Common myeloid progenitor, CD34-positive (primary cell): ENCODE measurements at places on chromosomes 7 and 10.

GRCh38 chr10:97701438-97702069, 12.0 kb upstream of the MARVELD1 start:
- DNase-seq = peak; percentile 74

DNA sequence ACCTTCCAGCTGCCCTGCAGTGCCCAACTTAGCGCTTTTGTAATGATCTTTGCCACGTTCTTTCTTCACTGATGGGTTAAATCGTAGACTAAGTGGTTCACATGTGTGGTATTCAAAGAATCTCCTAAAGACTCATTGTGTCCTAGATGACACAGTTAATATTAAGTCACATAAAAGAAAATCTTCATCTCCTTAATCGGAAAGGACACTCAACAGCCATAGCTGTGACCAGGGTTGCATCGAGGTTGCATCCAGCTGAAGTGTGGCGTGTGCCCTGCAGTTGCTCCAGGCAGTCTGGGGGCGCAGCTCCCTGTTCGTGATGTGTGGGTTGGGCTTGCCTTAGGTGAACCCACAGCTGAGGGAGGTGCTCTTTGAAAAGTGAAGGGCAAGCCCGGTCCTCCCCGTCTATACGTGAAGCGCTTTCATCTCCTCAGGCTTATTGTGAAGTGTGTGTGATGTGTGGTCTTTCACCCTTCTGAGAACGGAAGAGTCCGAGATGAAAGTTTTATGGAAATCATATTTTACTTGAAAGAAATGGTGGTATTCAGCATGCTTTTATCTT, 122.7 kb downstream of the TRRAP start:
- no peak for DNase-seq

DNA sequence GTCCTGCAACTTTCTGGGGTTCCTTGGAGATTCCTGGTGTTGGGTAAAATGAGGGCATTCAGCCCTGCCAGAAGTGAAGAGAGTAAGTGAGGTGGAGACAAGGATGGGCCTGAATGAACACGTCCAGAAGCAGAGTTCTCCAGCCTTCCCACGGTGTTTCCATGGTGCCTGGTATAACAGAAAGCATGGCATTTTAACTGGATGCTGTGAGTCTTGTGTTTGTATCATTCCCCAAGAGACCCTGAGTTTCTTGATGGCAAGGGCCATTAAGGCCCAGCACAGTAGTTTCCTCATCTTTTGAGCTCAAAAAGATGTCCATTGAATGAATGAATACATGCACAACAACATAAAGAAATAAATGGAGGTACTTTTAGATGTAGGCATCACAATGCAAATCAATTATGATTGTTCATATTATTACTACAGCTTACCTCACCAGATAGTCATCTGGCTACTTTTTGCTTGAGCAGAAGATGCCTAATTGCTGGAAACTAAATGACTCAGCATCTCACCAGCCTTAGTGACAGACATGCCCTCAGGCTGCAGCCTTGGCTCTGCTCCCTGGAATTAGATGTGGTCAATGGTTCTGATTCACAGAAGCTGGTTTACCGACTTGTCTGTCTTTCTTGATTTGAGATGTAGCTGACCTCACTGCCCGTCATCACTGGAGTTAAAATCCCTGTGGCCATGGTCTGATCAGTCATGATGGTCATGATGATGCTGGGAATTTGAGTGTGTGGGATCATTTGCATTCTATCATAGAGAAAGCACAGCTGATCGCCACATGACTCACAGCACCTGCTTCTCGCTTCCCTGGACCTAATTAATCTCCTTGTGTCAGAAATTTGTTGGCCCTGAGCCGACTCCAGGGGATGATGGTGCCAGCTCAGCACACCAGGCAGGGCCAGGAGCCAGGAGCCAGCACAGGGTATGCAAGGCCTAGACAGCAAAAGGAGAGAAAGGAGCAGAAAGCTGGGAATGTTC, 83.9 kb downstream of the CXCL12 start:
- no peak for DNase-seq

DNA sequence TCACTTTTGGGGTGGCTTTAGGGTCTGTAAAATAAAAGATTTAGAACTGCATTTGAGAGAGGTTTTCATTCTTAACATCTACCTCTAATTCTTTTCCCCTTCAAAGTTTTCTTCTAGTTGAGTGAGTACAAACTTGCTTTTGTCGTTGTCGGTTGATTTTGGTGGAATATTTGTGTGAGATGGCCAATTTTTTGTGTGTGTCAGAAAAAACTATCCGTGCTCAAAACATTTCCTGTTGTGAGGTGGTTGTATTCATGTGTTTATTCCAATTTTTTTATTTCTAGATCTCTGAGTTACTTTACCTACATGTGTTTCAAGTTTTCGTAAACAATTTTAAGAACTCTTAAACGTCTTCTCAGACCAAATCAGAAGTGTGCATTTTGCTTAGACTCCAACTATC, 1.6 kb downstream of the AHR start:
- no peak for DNase-seq

GRCh38 chr7:113094517-113095249, 8.1 kb upstream of the GPR85 start:
- no peak for DNase-seq

DNA sequence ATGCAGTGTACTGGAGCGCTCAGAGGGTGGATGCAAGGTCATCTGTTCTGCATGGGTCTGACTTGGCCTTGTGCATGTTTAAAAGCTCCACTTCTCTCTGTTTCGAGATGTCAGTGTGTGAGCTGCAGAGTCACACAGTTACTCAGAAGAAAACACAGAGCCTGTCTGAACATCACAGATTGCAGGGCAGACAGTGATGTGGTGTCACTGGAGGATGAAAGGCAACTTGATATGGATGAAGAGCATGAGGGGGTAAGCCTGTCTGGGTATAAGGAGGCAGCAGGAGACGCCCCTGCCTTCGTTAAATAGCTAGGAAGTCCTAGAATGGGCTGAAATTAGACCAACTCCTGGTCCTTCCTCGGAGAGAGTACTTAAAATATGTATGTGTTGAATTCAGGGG, 67.5 kb upstream of the LRRC18 start:
- DNase-seq = no peak

GRCh38 chr7:584122-584465, 64.4 kb upstream of the PDGFA start:
- peak; percentile 78 for DNase-seq

- DNase-seq = no peak
These were observed 168.7 kb upstream of the ITGB1 start for GRCh38 chr10:33126742-33127141.

DNA sequence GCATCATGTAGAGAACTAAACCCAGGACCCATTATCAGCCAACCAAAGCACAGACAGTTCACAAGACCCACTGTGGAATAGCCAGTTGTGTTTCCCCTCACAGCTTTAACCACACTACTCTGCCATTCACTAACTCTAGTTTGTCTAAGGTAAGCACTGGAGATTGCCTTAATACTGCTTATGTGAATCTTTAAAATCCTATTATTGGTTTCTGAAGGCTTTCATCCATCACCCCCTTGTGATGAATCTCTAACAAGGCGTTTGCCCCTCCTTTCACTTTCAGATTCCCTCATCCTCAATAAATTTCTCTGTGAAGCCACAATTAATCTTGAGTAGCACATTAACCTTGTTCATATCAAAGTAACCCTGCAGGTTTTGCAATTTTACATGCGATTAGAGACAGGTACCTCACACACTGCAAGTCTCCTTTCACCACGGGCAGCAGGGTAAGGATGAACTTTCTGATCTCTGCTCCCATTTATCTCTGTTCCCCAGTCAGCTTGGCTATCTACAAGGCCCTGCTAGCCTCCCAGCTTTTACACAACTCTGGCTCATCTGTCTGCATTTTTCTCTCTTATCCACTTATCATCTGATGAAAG, 785.6 kb downstream of the REEP3 start:
- no peak for DNase-seq

DNA sequence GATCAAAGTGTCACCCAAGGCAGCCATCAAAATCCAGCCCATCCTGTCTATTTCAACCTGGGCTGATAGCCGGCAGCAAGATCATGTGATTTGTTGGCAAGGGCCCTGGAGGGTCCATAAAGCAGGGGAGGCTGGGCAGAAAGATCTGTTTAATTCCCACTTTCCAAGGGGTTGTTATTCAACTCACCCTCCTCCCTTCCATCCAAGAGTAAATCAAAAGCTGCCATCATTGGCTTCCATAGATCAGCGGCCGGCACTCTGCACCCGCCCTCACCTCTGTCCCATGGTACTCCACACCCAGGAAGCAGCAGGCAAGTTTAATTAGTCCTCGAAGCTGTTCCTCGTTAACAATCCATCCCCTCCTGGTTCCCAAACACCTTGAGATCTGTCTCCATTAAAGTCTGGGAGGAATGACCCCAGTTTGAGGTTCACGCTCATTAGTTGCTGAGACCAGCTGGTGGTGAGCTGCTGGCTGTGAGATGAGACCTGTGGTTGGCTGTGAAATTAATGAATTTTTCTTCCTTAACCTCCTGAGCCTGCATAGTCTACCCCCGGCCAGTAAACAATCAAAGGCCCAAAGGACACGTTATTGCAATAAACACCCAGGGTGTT, 120.6 kb upstream of the CHST15 start:
- no peak for DNase-seq

GRCh38 chr7:29793507-29793906, 12.8 kb upstream of the WIPF3 start:
- DNase-seq = peak; percentile 57

DNA sequence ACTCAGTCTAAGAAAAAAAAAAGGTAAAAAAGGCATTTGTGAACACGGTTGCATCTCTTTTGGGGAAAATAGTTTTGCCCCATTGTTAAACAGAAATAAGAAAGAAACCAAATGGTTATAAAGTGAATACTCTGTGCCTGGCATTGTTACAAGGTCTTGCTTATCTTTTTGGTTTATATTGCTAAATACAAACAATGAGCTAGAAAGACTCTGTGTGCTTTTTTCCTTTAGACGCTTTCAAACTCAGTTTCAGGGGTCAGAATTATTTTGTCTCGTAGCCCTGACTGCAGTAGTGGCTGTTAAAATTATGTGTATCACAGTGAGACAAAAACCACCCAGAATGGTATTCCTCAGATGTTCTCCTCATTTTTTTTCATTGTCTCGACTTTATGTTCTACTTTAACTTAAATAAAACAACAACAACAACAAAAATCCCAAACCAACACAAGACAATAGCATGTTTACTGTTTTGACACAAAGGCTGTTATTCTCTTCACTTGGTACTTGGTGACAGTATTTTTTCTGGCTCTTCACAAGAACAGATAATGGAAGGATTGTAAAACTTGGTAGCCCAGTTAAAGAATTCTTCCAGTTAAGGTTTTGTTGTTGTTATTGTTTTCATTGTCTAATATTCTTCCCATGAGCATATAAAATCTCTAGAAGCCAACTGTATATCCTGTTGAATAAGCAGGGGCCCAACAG, 190.1 kb downstream of the PLXDC2 start:
- no peak for DNase-seq

DNA sequence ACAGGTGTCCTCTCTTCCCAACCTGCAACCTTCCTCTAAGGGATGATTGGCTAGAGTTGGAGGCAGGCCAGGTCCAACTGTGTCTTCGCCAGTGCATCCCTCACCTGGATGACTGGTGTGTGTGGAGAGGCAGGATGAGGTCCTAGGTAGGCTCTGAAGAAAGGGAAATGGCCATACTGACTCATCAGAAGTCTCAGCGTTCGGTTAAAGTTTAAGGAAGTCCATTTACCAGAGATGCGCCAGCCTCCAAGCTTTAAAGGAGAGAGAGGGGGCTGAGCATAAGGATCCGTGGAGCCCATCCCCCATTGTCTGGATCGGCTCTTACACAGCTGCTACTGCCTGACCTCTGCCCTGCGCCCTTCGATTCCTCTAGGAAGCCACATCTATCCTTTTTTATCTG, 4.4 kb downstream of the KEL start:
- no peak for DNase-seq

DNA sequence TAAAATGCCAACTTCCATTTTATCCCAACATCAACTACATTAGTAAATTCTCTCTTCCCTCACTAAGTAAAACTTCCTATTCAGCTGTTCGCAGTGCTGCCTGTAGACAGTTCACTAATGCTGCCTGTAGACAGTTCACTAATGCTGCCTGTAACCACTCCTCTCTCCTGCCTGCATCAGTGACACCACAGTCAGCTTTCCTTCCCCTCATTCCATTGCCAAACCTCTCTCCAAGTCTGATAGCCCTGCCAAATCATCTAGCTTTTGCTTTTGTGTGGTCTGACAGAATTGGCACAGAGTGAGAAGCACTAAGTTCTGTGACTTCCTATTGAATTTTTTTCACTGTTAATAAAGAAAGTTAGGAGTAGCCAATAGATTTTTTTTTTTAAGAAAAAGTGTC, 43.0 kb upstream of the MACC1 start:
- DNase-seq = peak; percentile 10

- no peak for DNase-seq
These were observed 146.2 kb downstream of the ARHGAP22 start for GRCh38 chr10:48458662-48459048.

GRCh38 chr7:140375892-140376730, 22.2 kb downstream of the SLC37A3 start:
- peak; percentile 14 for DNase-seq
